ENCODE measurements at places on chromosomes 13 and 19.
A peak's percentile ranks its signal among the peaks of the same experiment; 100 is the strongest.

- H3K4me1 ChIP-seq: no peaks in the 10 kb centered on the region
- DNase-seq: no peak
- no peaks in the 10 kb centered on the region for H3K36me3 ChIP-seq
- H3K27ac ChIP-seq: no peak overlapping the region
- no peaks in the 10 kb centered on the region for H3K27me3 ChIP-seq
- no peak overlapping the region for H3K4me3 ChIP-seq
These were observed 194.8 kb downstream of the DCLK1 start for GRCh38 chr13:35936246-35936978.

- no peaks in the 10 kb centered on the region for H3K4me1 ChIP-seq
- peaks cover 2% of the 10 kb centered on the region for H3K27me3 ChIP-seq
- no peak for DNase-seq
These were observed 6.8 kb downstream of the FUT6 start for GRCh38 chr19:5832527-5833216.

DNA sequence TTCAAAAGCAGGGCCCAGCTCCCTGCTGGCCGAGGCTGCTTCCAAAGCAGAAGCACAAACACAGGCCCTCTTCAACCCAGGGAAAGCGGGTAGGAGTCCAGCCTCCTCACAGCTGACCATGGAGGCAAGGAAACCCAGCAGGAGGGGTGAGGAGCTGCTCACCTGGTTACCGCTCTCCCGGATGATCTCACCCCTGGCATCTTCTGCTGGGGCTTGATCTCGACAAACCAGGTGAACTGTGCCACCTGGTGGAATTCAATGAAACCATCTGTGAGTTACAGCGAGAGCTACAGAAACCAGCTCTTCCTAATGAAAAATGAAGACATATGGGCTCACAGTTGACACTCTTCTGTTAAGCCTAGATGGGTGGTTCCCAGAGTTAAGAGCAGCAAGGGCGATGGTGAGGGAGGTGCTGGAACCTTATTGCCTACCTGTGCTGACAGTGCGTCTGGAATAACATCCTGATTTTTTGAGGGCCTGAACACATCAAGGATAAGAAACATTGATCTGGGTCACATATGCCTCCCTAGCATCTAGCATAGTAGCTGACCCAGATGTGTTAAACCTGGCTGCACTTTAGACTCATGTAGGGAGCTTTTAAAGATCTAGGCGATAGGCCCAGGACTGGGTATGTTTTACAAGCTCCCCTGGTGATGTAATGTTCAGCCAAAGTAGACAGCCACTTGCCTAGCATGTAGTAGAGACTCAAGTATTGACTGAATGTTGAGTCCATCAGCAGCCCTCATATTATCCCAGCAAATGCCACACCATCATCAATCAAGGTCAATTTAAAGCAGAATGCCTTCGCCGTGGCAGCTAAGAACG, 6.1 kb downstream of the DHRS12 start:
- peaks cover 4% of the 10 kb centered on the region for H3K36me3 ChIP-seq
- no peaks in the 10 kb centered on the region for H3K27me3 ChIP-seq
- H3K4me3 ChIP-seq: no peak overlapping the region
- peaks cover 41% of the 10 kb centered on the region for H3K4me1 ChIP-seq

DNA sequence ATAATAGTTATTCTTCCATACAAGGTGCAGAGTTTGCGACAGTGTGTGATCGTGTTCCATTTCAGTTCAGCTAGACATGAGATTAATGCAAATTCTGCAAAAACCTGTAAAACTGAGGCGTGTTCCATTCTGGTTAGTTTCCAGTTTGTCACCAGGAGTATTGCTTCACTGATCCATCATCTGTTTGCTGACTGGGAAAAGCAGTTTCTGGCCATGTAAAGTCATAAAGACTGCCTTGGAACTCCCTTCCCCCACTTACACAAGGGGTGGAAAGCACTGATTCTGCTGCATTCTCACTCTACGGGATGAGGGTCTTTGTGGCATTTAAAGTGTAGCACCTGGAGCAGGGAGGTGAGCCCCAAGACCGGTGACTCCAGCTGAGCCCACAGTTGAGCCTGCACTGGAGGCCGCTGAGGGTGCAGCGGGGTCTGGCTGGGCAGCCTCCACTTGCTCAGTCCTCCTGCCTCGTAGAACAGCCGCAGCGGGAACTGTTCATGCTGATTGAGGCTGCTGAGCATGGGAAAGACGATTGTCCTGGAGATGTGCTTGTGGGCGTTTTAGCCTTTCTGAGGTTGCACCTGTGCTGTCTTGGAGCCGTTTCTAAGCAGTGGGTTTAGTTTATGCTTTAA, 2.0 kb downstream of the ZNF57 start:
- no peak for DNase-seq
- H3K36me3 ChIP-seq: peaks cover 3% of the 10 kb centered on the region
- H3K27me3 ChIP-seq: no peaks in the 10 kb centered on the region
- H3K27ac ChIP-seq: no peak overlapping the region

- no peaks in the 10 kb centered on the region for H3K36me3 ChIP-seq
- H3K4me3 ChIP-seq: no peak overlapping the region
- DNase-seq: no peak
These were observed 334.0 kb downstream of the SPRY2 start for GRCh38 chr13:80006940-80007339.

- peaks cover 24% of the 10 kb centered on the region for H3K27me3 ChIP-seq
- no peaks in the 10 kb centered on the region for H3K36me3 ChIP-seq
- H3K27ac ChIP-seq: no peak overlapping the region
- H3K4me1 ChIP-seq: no peaks in the 10 kb centered on the region
These were observed 17.5 kb downstream of the PCDH8 start for GRCh38 chr13:52830946-52831345.

DNA sequence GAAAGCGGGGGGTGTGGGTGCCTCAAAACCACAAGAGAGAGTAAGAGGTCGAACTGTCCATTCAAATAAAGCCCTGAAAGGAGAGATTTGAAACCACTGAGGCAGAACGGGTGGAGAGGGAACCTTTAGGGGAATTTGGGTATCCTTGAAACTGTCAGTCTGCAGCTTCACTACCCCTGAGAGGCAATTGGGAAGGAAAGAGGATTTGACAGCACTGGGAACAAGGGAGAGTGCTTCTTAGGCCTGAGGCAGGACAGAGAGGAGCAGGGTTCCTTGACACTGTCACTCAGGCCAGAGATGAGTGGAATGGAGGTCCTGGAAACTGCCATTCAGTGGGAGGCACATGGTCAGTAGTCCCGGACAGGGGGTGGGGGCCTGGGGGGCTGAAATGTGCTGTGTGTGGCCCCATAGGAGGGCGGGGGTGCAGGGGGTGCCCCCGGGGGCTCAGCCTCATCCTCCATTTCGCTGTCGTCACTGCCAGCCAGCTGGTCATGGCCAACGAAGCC, 5.0 kb downstream of the GFY start:
- no peak for DNase-seq
- no peak overlapping the region for H3K27ac ChIP-seq
- H3K4me1 ChIP-seq: peaks cover 34% of the 10 kb centered on the region
- peaks cover 78% of the 10 kb centered on the region for H3K27me3 ChIP-seq
- no peak overlapping the region for H3K4me3 ChIP-seq
- no peaks in the 10 kb centered on the region for H3K36me3 ChIP-seq

- H3K27ac ChIP-seq: peak overlapping the region; percentile 43
- H3K4me3 ChIP-seq: peak overlapping the region; percentile 52
- peaks cover 33% of the 10 kb centered on the region for H3K4me1 ChIP-seq
- H3K27me3 ChIP-seq: peaks cover 11% of the 10 kb centered on the region
These were observed 6.6 kb upstream of the CEACAM16 start for GRCh38 chr19:44692379-44692721.

- H3K27ac ChIP-seq: no peak overlapping the region
- DNase-seq: no peak
- peaks cover 18% of the 10 kb centered on the region for H3K4me1 ChIP-seq
- no peaks in the 10 kb centered on the region for H3K36me3 ChIP-seq
- no peaks in the 10 kb centered on the region for H3K27me3 ChIP-seq
These were observed 246.5 kb downstream of the DCT start for GRCh38 chr13:94232956-94233355.

GRCh38 chr13:100240109-100240779, 151.4 kb downstream of the PCCA start:
- no peaks in the 10 kb centered on the region for H3K36me3 ChIP-seq
- DNase-seq: no peak
- H3K27ac ChIP-seq: no peak overlapping the region
- peaks cover 3% of the 10 kb centered on the region for H3K4me1 ChIP-seq
- no peak overlapping the region for H3K4me3 ChIP-seq

GRCh38 chr19:35153701-35154524, 622 bp upstream of the FXYD5 start:
- peaks cover 45% of the 10 kb centered on the region for H3K4me1 ChIP-seq
- peak; percentile 88 for DNase-seq

GRCh38 chr19:7897292-7897691, 6.4 kb upstream of the MAP2K7 start:
- peaks cover 3% of the 10 kb centered on the region for H3K27me3 ChIP-seq
- no peaks in the 10 kb centered on the region for H3K36me3 ChIP-seq
- no peak for DNase-seq
- H3K4me1 ChIP-seq: no peaks in the 10 kb centered on the region
- H3K4me3 ChIP-seq: no peak overlapping the region
- H3K27ac ChIP-seq: no peak overlapping the region

DNA sequence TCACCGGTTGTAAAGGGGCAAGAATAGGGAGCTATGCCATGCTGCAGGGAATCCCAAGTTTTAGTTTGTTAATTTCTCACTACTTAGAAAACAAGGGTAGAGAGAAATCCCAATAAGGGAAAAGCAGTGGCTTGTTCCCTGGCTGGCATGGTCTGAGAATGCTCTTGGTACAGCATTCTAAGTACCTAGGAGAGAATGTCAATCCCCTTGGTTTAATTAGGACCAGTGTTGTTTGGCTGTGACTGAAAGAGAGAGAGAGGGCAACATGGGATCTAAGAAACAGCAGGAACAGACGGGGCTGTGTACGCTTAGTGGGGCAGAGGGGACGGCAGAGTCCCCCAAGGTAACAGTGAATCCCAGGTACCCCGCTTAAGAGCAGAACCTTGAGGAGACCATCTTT, 228.8 kb downstream of the PCDH9 start:
- no peaks in the 10 kb centered on the region for H3K4me1 ChIP-seq
- H3K36me3 ChIP-seq: no peaks in the 10 kb centered on the region
- no peak overlapping the region for H3K27ac ChIP-seq
- H3K27me3 ChIP-seq: no peaks in the 10 kb centered on the region
- no peak overlapping the region for H3K4me3 ChIP-seq
- DNase-seq: no peak

DNA sequence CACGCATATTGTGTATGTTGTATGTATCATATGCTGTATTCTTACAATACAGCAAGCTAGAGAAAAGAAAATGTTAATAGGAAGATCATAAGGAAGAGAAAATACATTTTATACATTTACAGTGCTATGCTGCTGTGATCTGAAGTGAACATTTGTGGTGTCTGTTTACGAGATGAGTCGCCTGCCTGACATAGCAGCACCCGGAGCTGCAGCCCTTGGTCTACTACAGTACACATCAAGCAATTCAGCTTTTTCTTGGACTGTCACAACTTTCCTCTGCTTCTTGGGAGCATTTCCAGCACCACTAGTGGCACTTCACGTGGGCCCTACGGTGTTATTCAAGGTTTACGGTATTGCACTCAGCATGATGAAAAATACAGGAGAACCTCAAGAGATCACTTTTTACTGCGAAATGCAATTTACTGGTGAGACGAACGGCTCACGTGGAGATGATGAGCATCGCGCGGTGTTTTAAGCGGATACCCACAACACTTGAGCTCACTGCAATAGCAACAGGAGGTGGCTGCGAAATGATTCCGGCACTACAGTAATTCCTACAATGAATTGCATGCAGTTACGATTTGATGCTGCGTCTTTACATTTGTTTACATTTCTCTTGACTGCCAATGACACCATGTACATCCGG, 308.4 kb downstream of the FGF9 start:
- no peaks in the 10 kb centered on the region for H3K4me1 ChIP-seq
- no peaks in the 10 kb centered on the region for H3K27me3 ChIP-seq
- H3K4me3 ChIP-seq: no peak overlapping the region
- no peak for DNase-seq
- no peak overlapping the region for H3K27ac ChIP-seq
- H3K36me3 ChIP-seq: no peaks in the 10 kb centered on the region

DNA sequence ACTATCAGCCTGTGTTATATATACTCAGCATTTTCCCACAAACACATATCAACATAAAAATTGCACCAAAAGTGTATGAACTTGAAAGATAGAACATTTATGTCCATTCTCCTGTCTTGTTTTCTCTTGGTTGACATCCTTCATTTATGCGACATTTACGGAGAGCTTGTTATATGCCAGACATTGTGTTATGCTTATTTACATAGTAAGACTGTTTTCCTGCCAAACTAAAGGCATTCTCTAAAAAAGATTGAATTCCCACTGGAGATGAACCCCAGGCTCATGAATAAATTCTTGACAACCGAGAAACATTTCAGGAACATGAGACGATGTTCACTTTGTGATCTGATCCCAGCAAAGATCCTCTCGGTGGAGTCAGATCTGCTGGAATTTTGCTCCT, 131.0 kb downstream of the RAP2A start:
- DNase-seq: no peak
- H3K27me3 ChIP-seq: peaks cover 21% of the 10 kb centered on the region
- H3K27ac ChIP-seq: no peak overlapping the region
- no peaks in the 10 kb centered on the region for H3K4me1 ChIP-seq
- no peaks in the 10 kb centered on the region for H3K36me3 ChIP-seq

- peaks cover 13% of the 10 kb centered on the region for H3K36me3 ChIP-seq
- no peaks in the 10 kb centered on the region for H3K27me3 ChIP-seq
- H3K4me3 ChIP-seq: no peak overlapping the region
- H3K27ac ChIP-seq: peak overlapping the region; percentile 95
These were observed 40.0 kb upstream of the ISYNA1 start for GRCh38 chr19:18477974-18478373.

GRCh38 chr19:13095934-13096927, 6.4 kb downstream of the LYL1 start:
- DNase-seq: peak; percentile 53
- peaks cover 5% of the 10 kb centered on the region for H3K36me3 ChIP-seq
- H3K4me3 ChIP-seq: no peak overlapping the region
- peaks cover 38% of the 10 kb centered on the region for H3K4me1 ChIP-seq

GRCh38 chr13:72126424-72126823, 259.4 kb upstream of the DACH1 start:
- no peak overlapping the region for H3K27ac ChIP-seq
- no peak for DNase-seq
- no peaks in the 10 kb centered on the region for H3K36me3 ChIP-seq
- H3K4me3 ChIP-seq: no peak overlapping the region
- H3K4me1 ChIP-seq: no peaks in the 10 kb centered on the region
- no peaks in the 10 kb centered on the region for H3K27me3 ChIP-seq
